ENCODE measurements at places on chromosomes 13 and 19.

DNA sequence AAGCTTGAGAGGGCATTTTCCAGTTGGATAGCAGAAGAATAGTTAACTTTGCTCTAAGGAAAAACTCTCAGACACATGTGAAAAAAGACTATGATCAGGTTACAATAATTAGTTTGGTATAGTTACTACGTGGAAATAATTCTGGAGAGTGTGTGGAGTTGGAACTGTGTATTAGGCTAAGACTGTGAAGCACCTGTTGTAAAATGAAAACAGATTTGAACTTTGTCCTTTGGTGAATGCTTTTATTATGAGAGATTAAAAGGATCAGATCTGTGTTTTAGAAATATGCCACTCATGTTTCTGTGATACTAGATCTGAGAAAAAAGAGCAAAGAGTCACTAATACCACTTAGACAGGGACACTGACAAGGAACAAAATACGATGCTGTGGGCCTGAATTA, 807.5 kb upstream of the ATXN8OS start:
- DNase-seq: no peak

DNA sequence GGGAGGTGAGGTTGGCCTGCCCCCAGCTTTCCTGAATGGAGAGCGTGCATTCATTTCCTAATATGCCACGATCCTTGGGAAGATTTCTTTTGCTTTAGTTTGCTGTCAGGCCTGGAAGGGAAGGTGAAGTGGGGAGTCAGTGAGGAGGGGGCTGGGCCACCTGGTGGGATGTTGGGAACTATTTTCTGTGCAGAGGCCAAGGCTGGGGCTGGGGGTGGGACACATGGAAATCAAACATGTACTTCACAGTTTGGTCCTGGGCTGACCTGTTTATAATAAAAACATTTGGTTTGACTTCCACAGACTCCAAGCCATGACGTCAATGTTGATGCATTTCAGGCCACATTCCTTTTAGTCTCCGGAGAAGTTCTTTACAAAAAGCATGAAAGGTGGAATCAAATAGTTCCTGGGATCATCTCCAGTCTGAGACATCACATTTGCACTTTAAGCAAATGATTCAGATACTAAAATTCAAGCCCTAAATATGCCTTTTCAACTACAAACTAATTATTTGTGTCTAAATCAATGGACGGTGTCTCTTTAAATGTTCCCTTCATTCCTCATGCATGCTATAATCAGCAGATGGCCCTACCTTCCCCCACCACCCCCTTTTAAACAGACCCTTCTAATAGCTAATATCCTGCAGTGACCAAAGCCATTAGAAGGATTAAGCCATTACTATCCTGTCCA, 41.5 kb upstream of the MEDAG start:
- no peak for DNase-seq

DNA sequence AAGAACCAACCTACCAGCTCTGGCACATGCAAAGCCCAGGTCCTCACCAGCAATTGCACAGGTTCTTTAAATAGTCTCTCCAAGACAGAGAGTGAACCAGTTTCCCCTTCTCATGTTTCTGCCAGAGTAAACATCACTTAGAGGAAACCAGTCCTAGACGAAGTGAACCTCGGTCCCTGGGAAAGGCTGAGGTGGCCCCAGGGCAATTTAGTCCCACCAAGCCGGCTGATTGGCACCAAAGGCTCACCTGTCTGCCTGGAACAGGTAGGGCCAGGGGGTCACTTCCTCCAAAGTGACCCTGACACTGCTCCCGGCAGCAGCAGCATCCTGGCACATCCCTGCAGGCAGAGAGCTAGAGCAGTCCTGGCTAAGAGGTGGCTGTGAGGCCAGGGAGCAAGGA, 122.9 kb upstream of the ZNF507 start:
- DNase-seq: no peak

DNA sequence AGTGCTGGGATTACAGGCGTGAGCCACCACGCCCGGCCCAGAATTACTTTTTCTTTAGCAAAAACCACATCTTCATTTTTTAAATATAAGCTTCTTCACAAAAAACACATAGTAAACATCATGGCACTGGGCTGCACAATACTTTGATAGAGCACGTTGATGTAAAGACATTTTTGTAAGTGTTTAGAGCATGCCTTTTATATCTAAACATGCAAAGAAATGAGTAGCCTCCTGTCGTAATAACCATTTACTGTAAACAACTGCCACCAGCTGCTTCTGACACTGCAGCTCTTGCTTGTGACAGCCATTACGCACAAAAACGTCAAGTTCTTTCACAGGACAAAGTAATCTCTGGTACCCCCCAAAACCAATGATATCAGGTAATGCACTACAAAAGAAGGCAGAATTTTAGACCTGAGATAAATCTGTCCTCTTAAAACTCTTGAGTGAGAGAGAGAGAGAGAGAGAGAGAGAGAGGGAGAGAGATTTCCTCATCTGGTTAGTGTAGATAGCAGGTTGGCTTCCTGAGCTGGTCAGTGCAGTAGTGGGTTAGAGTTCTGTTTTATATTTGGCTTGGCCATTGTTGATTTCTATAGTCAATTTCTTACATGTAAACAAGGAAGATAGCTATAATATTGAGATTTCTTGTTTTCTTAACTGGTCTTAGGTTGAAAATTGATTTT, 6.7 kb upstream of the ZNF548 start:
- DNase-seq: no peak

DNA sequence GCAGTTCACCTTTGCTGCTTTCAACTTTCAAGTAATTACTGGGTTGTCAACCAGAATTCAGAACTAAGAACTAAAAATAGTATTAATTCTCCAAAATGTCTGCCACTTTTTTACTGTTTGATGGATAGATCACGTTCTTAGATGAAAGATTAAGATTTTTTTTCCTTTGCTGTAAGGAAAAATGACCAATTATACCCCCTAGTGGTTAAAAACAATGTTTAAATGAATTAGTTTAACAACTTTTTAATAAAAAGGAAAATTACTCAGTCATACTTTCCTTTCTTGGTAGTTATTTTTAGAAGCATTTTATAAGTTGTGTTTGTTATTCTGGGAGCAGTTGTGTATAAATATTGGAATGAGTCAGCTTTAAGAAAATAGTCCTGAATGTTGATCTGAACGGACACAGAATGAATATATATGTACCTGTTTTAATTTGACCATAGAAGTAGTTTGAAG, 4.6 kb downstream of the TM9SF2 start:
- DNase-seq: no peak

- no peak for DNase-seq
Measured at GRCh38 chr13:93290503-93290902, 63.9 kb downstream of the GPC6 start.

DNA sequence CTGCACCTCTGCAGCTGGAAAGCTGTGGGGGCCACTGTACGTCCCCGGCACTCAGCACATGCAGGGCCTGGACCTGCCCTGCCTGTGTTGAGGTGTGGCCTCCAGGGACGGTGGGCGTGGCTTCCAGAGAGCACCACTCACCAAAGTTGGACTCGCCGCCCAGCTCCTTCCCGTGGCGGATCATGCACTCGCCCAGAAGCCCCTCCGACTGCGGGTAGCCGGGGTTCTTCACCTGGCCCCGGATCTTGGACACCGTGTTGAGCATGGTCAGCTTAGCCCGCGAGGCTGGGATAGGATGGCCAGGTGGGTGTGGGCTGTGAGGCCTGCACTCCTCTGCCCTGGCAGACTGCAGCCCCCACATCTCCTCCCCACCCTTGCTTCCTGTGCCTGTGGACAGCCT, 22.0 kb downstream of the MPND start:
- DNase-seq: no peak

DNA sequence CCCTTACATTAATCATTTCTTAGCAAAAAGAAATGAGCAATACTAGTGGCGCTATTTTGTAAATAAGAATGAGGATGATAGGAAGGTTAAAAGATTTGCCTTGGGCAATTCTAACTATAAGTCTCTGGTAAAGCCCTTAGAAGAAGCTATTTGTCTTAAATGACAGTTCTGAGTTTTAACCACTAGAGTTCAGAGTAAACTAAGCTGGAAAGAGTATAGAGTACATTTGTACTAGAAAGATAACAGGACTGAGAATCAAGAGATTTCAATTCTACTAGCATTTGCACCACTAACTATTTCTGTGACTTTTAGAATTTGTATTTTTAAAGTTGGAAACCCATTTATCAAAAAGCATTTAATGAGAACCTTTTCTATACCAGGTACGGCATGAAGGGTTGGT, 750.3 kb downstream of the OLFM4 start:
- DNase-seq: no peak

- no peak for DNase-seq
Measured at GRCh38 chr13:99367663-99368448, 60.7 kb upstream of the GPR183 start.

- no peak for DNase-seq
Measured at GRCh38 chr13:110006304-110006703, 219.9 kb upstream of the IRS2 start.

GRCh38 chr19:28605501-28606268, 607.3 kb downstream of the UQCRFS1 start:
- DNase-seq: no peak

DNA sequence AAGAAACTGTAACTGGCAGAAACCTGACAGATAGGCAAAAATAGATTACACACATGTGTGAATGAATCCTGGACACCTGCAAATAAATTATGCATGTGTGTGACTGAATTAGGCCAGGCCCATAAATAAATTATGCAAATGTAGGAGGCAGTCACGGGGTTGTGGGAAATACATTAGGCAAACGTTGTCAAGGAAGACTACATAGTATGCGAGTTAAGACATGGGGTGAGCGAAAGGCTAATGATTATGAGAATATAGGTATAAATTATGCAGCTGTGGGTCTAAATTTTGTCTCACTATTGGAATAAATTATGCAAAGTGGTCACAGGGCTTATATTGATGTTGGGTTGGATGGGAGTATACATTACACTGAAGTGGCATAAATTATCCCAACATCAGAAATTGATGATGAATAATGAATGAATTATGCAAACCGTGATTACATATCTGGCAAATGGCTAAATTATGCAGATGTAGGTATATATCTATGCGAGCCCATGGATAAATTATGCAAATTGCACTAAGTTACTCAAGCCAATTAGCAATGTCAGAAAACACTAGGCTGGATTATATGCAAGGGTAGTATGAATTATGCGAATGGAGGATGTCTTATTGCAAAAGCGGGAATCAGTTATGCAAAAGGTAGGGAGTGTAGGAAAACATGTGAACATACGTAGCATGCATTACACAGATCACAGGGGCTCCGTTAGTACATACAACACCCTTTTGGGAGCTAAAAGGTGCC, 6.8 kb downstream of the SLC8A2 start:
- no peak for DNase-seq

- DNase-seq: no peak
Measured at GRCh38 chr13:44576351-44577235, 463 bp upstream of the TSC22D1 start.

- no peak for DNase-seq
Measured at GRCh38 chr19:49713236-49713845, 22.4 kb downstream of the CPT1C start.

DNA sequence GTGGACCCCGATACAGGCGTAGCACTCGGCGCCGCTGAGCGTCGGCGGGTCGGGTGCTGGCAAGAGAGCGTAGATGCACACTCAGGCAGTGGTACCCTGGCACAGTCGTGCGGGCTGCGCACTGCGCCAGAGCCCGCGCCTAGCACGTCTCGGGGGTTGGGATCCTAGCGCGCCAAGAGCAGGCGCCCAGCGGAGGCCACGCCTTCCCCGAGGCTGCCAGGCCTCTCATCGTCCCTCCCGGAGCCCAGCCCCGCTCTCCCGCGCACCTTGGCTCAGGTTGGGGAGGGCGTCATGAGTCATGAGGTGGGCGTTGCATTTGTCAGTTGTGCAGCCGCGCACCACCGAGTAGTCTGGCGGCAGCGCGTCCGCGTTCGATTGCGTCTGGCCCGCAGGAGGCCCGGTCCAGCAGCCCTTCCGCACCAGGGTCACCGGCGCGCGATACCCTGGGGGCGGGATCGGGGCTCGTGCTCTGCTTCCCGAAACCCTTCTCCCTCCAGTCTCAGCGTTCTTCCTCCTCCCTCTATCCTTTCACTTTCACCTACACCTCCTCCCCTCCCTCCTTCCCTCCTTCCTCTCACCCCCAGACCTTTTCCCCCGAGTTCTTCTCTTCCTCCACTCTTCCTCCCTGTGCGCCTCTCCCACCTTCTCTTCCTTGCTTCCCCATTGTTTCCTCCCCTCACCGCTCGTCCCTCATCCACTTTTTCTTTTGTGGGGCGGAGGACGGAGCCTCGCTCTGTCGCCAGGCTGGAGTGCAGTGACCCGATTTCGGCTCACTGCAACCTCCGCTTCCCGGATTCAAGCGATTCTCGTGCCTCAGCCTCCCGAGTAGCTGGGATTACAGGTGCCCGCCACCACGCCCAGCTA, 3.5 kb downstream of the LYPD5 start:
- DNase-seq: no peak

- DNase-seq: peak; percentile 23
Measured at GRCh38 chr19:34145741-34146202, 26.5 kb upstream of the LSM14A start.

DNA sequence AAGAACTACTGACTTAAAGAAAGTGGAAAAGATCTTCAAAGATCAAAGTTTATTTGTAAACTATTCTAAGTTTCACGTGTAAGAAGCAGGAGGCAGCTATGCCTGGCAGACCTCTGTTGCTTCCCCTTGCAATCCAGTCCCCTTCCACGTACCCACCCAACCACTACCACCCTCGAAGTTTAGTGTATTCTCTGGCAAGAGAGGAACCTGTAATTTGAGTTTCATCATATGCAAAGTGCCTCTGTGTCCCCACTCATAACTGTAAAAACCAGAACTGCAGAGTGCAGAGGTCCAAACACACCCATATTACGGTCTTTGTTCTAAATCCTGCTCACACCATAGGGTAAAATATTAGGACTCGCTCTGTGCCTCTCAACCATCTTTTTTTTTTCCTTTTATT, 75.8 kb upstream of the FRY start:
- no peak for DNase-seq

DNA sequence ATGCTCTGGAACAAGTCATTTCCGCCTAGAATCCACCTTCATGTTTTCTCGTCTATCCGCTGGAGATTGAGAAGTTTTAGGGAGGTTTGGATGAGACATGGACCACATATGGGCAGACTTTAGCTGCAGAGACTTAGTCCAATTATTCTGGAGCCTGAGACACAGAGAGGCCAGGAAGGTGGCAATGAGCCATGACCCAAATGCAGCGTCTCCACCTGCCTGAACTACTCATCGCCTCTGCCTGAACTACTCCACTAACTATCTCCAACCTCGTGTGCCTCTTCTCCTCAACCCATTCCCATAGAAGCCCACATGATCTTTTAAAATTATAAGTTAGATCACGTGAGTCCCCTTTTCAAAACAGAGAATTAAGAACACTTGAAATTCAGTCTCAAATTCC, 5.6 kb downstream of the PLEKHA4 start:
- no peak for DNase-seq
